ENCODE measurements at places on chromosomes 7 and 10. TPM values are rescaled to one million over a fixed set of nuclear protein-coding genes. Genes with fewer than 3 reads are reported as not detected.

The MYH16 gene
- not detected for total RNA-seq

The ACSL5 gene
- 2.4 TPM for total RNA-seq

The VENTX gene
- total RNA-seq, result not detected

The DPP6 gene
- total RNA-seq, result 56.3 TPM

The ZPBP gene
- total RNA-seq, result 0.41 TPM

The PPP1R17 gene
- total RNA-seq, result 2.9 TPM

The CNNM2 gene
- total RNA-seq, result 5.7 TPM

The C10orf105 gene
- total RNA-seq, result not detected

The IFIT3 gene
- total RNA-seq, result 6.5 TPM

DNA sequence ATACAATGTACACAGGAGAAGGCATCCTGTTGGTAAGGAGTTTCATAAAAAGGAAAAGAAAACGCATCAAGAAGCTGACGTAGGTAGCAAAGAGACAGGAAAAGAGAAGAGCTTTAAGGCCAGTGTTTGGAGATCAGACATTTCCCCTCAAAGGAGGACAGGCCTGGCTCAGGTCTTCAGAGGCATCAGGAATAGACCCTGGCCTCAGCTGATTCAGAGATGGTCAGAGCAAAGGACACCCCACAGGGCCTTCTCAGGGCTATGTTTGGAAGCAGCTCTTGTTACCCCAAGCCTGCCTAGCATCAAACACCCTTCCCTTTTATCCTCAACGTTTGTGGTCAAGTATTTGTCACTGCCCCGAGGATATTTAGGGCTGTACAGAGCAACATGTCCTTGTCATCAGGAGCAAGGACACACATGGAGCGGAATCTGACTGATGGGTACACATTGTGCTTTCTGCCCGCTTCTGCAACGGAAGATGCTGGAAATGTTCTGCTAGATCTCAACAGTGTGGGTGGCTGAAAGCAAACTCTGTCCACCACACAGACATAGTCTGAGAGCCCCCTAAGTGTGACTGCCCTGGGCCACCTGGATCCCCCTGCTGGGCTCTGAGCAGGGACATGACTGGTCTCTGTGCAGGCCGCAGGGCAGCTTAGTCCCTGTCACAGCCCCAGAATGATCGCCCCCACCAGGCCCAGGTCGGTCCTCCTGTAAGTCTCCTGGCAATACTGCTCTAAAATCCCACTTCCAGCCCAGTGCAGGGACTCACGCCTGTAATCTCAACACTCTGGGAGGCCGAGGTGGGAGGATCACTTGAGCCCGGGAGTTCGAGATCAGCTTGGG is 1.0 kb upstream of the ZDHHC4 start:
- DNase-seq, result no peak

DNA sequence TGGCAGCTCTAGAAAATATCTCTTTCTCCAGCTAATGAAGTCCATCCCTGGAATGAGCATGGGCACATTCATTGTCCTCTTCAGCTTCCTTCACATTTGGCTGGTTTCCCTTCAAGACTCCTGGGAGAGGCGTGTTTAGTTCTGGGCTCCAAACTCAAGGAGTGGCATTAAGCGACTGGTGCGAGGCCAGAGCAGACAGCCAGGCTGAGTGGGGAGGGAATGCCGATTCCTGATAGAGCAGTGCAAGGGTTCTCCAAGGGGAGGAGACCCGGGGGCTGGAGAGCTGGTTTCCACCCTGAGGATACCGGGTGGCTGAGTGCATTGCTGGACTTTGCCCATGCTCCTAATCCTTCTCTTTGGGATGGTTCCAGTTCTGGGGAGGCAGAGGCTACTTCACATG is 372.1 kb downstream of the RPS24 start:
- DNase-seq, result no peak

DNA sequence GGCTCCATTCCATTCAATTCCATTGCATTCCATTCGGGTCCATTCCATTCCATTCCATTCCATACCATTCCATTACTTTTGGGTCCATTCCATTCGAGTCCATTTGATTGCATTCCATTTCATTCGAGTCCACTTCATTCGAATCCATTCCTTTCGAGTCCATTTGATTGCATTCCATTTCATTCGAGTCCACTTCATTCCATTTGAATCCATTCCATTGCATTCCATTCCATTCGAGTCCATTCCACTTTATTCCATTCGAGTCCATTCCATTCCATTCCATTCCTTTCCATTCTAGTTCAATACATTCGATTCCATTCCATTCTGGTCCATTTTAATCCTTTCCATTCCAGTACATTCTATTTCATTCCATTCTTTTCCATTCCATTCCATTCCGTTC is 334.0 kb downstream of the ZNF33B start:
- no peak for DNase-seq

DNA sequence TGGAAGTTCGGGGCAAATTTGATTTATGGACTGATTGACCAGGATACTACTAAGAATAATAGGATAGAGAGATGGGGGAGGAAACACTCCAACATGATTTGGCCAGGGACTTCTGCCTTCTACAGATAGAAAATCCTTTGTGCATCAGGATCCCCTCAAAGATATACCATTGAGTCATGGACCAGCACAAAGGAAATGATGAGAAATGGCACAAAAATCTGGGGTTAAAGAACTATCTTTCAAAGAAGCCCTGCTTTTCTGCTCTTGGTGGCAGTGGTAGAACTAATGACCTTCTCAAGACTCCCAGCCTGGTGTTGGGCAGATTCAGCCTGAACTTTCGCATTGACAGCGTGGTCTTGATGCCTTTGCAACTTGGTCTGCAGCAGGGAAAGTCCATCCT is 27.6 kb upstream of the LAMB1 start:
- no peak for DNase-seq

GRCh38 chr7:15764010-15764409 is 77.5 kb upstream of the MEOX2 start:
- no peak for DNase-seq

DNA sequence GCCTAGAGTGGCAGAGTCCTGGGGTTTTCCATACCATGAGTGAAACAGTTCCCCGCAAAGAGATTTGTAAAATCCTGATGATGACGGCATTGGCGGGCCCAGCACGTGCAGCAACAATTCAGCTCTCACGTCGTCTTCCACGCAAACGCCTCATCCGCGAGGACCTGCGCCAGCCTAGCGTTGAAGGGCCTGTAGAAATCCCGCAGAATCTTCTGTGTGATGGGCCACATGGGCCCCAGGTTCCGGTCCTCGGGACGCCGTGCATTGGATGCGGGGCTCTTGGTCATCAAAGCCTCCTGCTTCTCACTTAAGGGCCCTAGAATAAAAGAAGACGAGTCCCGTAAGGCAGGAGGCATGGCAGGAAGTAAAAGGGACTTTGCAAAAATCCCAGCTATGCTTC is 83.4 kb downstream of the CHST15 start:
- DNase-seq, result no peak

DNA sequence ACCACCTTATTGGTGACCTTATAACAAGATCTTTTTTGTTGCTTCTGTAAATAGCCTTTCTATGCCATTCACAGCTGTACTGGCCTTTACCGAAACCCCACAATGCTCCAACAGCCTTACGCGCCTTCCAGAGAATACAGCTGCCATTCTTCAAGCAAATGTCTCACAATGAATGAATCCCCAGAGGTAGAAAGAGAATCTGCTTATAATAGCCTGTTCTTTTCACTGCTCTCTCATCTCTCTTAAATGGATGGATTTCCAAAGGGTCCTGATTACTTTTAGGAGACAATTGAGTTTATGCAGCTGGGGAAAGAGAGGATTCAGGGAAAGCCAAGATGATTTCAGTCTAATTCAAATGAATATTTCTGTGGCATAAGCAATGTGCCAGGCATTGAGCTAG is 183.1 kb upstream of the PDE1C start:
- no peak for DNase-seq

GRCh38 chr10:98367604-98368451 is 47.2 kb downstream of the PYROXD2 start:
- no peak for DNase-seq

DNA sequence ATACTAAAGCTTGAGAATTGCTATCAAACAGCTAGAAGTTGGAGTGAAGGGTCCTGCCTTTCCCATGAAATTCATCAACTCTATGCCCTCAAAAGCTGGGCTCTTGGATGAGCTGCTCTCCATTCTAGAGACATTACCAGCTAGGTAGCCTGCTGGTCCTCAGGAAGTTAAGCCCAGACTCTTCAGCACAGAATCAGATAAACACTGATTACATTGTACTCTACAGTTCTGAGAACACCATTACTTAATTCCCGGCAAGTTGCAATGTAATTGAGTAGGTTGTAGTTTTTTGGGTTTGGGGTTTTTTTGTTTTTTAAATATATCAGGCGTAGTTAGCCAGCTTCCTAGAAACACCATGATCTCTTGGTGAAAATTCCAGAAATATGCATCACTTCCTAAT is 84.1 kb upstream of the PIK3CG start:
- DNase-seq, result no peak

DNA sequence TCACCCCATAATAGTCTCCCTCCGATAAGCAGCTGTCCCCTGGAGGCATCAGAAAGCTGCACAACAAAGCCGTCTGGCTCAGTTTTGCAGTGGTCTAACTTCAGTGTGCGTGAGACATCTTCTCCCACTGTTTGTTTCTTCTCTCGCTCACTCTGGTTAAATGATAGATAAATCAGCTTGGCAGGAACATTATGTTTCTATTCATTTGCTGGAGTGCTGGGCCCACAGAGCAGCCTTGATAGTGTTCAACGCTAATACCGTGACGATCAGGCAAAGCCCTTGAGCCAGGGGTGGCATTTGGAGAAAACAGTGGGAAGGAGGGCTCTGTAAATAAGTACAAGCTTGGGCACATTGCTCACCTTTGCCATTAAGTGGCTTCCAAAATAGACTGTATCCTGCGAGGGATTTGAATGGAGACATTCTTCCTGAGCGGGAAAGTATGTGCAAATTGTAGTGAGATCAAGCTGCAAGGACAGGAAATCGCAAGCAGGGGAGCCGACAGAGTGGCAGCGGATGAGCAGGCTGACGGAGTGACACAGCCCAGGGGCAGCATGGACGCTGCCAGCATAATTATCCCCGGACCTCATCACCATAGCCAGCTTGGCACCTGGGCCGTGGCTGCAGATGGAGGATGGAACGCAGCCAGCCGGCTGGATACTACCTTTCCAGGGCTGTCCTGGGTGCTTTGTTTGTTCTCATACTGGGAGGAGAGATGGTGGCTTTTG is 256.8 kb upstream of the FZD8 start:
- DNase-seq, result no peak

DNA sequence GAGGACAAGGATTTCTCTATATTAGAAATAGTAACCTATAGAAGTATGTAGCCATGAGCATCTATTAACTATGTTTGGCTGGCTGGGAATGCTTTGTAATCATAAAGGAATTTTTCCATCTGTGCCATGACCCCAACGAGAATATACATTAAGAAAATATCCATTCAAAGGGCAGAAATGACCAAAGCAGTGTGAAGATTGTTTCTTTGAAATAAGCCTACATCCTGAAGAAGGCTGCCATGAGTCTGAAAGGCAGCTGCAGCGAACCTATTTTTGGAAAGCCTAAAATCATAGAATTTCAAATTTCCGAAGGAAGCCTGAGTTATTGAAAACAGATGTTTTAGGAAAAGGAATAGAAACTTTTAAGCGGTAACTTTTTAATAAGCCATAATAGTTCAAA is 244.2 kb upstream of the FOXK1 start:
- no peak for DNase-seq

GRCh38 chr10:103660364-103661197 is 167.1 kb downstream of the NEURL1 start:
- no peak for DNase-seq

- DNase-seq, result no peak
These were observed 8.9 kb downstream of the ANXA11 start for GRCh38 chr10:80196270-80196949.

DNA sequence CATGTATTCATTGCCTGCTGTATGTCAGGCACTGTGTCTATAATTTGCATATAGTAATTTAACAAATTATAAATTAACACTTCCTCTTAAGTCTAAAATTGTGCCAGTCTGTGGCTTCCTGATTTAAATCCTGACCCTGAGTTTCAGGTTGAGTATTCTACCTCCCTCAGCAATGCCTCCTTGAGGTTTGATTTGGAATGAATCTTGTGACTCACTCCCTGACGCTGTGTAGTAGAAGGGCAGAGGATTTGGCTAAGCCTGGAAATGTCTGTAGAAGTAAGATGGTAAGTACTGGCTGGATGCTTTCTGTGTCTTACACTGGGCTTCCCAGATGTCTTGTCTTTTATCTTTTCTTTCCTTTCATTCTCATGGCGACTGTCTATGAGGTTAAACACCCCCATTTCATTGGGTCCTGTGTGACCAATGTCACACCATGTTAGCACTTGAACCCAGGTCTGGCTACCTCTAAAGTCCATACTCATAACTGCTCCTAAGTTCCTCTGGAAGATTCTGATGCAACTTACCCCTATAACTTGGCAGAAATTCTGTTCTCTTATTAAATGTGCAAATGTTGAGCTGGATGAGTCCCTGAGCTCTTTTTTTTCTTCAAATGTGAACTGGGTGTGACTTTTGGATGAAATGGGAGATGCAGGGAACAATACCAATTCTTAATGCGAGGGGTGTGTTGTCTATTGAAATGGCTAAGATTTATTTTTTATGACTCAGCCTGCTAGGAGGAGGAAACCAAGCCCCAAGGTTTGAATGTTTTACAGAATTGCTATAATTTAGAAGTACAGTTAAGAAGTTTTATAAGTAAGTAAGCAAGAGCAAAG is 48.5 kb downstream of the PLCE1 start:
- no peak for DNase-seq

DNA sequence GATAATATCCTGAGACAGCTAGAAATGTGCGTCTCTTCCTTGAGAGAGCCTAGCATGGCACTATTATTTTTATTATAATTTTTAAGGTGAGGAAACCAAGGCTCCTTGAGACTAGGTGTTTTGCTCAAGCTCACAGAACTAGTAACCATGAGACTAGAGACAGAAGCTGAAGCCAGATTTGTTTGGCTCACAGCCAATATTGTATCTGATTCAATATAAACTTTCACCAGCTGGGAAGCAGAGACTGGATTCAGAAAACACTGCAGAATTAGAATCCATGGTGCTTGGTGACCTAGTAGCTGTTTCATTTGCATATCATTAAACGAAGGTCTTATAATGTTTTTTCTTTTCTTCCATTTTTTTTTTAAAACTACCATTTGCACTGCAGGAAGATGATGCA is 64.4 kb downstream of the DNAJB9 start:
- no peak for DNase-seq

DNA sequence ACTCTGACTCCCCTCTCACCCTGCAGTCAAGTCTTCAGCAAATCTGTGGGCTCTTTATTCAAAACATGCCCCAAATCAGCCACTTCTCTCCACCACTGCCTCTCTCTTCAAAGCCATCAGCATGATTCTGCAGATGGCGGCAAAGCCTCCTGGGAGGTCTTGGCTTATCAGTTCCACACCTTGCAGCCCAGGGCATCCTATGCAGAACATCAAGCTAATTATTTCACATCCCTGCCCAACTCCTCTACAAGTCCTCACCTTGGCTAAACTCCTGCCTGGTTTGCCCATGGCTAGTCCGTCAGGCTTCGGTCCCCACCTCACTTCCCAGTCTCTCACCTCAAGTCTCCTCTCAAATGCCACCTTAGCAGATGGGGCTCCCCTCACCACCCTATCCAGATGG is 70.2 kb downstream of the PIP4K2A start:
- no peak for DNase-seq

GRCh38 chr10:49474901-49475300 is 64.0 kb downstream of the ERCC6 start:
- DNase-seq, result no peak

GRCh38 chr10:32446536-32447406 is 831 bp downstream of the CCDC7 start:
- no peak for DNase-seq

Data from frontal cortex (tissue), 4 donors.